MCF 10A (cell line): ENCODE measurements at places on chromosomes 3 and 15. TPM values are rescaled to one million over a fixed set of nuclear protein-coding genes. Genes with fewer than 3 reads are reported as not detected.

Gene MFSD1
- 28.9 and 34.7 TPM in 2 replicates for total RNA-seq

GRCh38 chr15:44300572-44300971 lies 12.1 kb downstream of the GOLM2 start:
- H3K27me3 ChIP-seq, result no peaks in the 10 kb centered on the region
- no peak for DNase-seq
- H3K36me3 ChIP-seq, result no peaks in the 10 kb centered on the region
- H3K27ac ChIP-seq, result no peak overlapping the region

- no peaks in the 10 kb centered on the region for H3K36me3 ChIP-seq
- H3K27me3 ChIP-seq, result no peaks in the 10 kb centered on the region
- peak overlapping the region; percentile 54 for H3K27ac ChIP-seq
- no peak for DNase-seq
Observed at GRCh38 chr3:152834191-152834775, 648 bp upstream of the P2RY1 start.

GRCh38 chr15:36545467-36545992 lies 33.9 kb upstream of the CDIN1 start:
- no peak overlapping the region for H3K27ac ChIP-seq
- DNase-seq, result no peak
- no peaks in the 10 kb centered on the region for H3K4me1 ChIP-seq
- H3K36me3 ChIP-seq, result no peaks in the 10 kb centered on the region
- H3K27me3 ChIP-seq, result peaks cover 28% of the 10 kb centered on the region

GRCh38 chr3:54784021-54784420 lies 143.8 kb downstream of the LRTM1 start:
- no peaks in the 10 kb centered on the region for H3K36me3 ChIP-seq
- no peaks in the 10 kb centered on the region for H3K27me3 ChIP-seq
- H3K4me1 ChIP-seq, result no peaks in the 10 kb centered on the region
- H3K27ac ChIP-seq, result no peak overlapping the region
- H3K4me3 ChIP-seq, result no peak overlapping the region

DNA sequence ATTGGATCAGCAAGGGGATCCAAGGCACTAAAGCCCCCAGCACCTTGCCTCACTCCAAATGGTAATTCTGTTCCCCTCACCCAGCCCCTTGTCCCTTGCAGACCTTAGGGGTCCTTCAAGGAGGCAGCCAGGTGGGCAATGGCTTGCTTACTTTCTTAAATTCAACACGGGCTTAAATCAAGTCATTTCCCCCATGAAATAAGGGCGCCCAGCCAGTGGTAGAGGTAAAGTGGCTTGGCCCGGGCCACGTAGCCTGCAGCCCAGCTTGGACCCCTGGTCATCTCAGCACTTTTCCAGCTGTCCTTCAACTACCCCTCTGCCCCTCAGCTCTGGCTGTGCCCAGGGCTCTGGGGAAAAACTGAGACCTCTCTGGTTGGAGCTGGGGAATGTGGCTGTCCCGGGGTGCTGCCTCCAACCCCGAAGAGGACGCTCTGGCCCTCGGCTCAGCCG lies 1.2 kb downstream of the PSTPIP1 start:
- H3K4me3 ChIP-seq, result no peak overlapping the region
- H3K36me3 ChIP-seq, result no peaks in the 10 kb centered on the region
- H3K27me3 ChIP-seq, result no peaks in the 10 kb centered on the region
- H3K4me1 ChIP-seq, result no peaks in the 10 kb centered on the region
- no peak for DNase-seq

DNA sequence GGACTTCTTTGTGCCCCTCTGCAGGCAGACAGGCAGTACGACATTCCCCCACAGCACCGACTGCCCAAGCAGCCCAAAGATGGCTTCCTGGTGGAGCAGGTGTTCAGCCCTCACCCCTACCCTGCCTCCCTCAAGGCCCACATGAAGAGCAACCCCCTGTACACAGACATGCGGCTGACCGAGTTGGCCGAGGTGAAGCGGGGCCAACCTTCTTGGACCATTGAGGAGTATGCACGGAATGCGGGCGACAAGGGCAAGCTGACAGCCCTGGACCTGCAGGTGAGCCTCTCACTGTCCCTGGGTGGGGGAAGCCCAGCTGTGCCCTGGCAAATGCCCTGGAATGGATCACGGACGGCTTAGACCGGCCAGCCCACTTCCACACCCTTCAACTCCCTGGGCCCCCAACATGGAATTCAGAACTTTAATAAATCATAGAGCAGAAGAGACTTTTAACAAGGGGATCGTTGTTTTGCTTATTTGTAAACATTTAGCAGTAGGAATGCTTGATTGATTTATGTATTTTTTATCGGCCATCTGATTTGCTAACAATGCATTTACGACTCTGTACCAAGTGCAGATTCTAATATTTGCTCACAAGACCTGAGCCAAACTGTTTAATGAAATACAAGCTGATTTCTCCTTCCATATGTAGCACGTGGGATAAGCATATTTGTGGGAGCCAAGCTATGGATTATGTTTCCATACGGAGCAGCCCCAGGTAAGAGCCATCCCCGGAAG lies 31.1 kb downstream of the MINAR1 start:
- no peak for DNase-seq
- H3K4me3 ChIP-seq, result no peak overlapping the region
- no peaks in the 10 kb centered on the region for H3K4me1 ChIP-seq
- H3K36me3 ChIP-seq, result no peaks in the 10 kb centered on the region
- no peak overlapping the region for H3K27ac ChIP-seq

- no peaks in the 10 kb centered on the region for H3K27me3 ChIP-seq
- DNase-seq, result no peak
- no peak overlapping the region for H3K4me3 ChIP-seq
Observed at GRCh38 chr15:74656935-74657535, 38.8 kb downstream of the EDC3 start.

Gene NCEH1
- 27.8 and 28.8 TPM in 2 replicates for total RNA-seq

DNA sequence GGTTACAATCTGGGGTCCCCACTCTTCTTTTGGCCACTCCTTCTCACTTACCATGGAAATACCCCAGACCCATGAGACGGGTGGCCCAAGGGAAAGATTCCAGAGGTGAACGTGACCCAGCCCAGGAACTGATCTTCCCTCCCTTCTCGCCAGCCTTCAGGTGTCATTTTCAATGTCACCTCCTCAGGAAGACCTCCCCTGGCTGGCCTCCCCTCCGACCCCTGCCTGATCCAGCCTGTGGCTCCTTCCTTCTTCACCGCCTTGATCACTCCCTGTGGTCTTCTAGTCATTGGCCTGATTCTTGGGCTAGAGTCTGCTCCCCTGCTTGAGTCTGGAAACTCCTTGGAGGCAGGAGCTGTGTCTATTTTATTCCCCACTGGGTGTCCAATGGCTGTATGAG lies 146.1 kb downstream of the SMAD6 start:
- peaks cover 7% of the 10 kb centered on the region for H3K36me3 ChIP-seq
- H3K27ac ChIP-seq, result no peak overlapping the region
- DNase-seq, result no peak
- H3K4me3 ChIP-seq, result no peak overlapping the region
- H3K27me3 ChIP-seq, result no peaks in the 10 kb centered on the region

DNA sequence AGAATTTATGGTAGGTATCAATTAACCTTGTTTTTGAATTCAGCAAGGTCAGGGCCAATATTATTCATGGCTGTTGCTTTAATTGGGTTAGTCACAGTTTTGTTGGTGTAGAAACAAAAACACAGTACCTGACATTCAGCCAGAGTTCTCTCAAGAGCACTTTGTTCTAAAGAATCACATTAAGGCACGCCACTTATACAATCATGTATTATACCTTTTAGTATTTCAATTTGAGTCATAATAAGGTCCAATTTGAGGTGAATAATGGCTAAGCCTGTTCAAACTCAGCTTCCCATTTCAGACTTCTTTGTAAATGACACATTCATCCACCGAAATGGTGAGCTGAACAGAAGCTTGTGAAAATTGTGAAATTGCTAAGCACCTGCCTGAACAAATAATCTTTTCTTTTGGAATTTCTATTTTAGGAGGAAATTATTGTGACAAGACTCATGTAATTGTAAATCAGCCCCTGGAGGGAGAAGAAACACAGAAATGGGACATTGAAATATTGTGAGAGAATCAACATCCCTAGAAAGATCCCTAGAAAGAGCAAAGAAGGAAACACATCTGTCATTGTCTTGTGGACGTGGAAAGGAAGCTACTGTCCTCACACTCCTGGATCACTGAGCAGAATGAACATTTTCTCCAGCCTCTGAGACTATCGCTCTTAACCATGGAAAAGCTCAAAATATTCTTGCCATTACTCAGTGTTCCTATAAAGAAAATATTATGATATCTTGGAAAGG lies 29.3 kb downstream of the RIOX2 start:
- H3K4me1 ChIP-seq, result no peaks in the 10 kb centered on the region
- DNase-seq, result no peak
- H3K27me3 ChIP-seq, result no peaks in the 10 kb centered on the region
- H3K36me3 ChIP-seq, result peaks cover 58% of the 10 kb centered on the region
- H3K27ac ChIP-seq, result no peak overlapping the region

Gene ROPN1B
- total RNA-seq, result not detected in 2 replicates

GRCh38 chr15:83695246-83695645 lies 41.3 kb downstream of the ADAMTSL3 start:
- H3K27me3 ChIP-seq, result no peaks in the 10 kb centered on the region
- H3K4me1 ChIP-seq, result peaks cover 11% of the 10 kb centered on the region
- no peak overlapping the region for H3K27ac ChIP-seq
- peak; percentile 22 for DNase-seq

Gene SOX14
- not detected in 2 replicates for total RNA-seq

Gene RASL12
- total RNA-seq, result not detected in 2 replicates

Gene ITGB5
- 100 and 101 TPM in 2 replicates for total RNA-seq

DNA sequence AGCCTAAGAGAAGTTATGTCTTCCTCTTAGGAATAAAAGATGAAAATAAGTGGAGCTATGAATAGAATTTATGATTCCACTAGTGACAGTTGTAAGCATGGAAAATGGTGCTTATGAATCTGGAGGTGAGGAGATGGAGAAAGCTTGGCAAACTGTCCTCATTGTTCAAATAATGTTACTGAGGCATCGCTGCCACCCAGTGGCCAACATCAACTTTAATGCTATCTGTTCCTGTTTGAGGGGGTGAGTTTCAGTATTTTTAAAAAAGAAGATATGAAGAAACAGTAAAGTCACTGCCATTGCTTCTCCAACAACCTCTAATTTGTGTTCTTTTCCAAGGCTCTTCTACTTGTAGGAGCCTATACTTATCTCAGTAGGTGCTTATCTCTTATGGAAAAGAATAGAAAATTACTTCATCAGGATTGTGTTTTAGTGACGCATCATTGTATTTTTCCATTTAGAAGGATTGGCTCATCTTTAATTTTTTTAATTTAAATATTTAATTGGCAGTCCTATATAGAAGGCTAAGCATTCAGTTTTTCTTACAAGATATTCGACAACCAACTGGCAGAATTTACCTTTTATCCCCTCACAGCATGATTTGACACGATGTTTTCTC lies 260.4 kb upstream of the P2RY1 start:
- H3K4me3 ChIP-seq, result no peak overlapping the region
- H3K27ac ChIP-seq, result no peak overlapping the region
- DNase-seq, result peak; percentile 69
- H3K36me3 ChIP-seq, result no peaks in the 10 kb centered on the region
- no peaks in the 10 kb centered on the region for H3K27me3 ChIP-seq

Gene CHAC1
- 35.5 and 49.4 TPM in 2 replicates for total RNA-seq

- H3K4me1 ChIP-seq, result peaks cover 7% of the 10 kb centered on the region
- peak; percentile 26 for DNase-seq
- no peak overlapping the region for H3K27ac ChIP-seq
- H3K4me3 ChIP-seq, result no peak overlapping the region
- no peaks in the 10 kb centered on the region for H3K36me3 ChIP-seq
Observed at GRCh38 chr3:17033516-17034168, 148.9 kb downstream of the PLCL2 start.

Gene ARL13B
- 22.0 and 26.0 TPM in 2 replicates for total RNA-seq

Gene PTPRG
- 47.9 and 54.5 TPM in 2 replicates for total RNA-seq

- H3K4me3 ChIP-seq, result no peak overlapping the region
- peak overlapping the region; percentile 59 for H3K27ac ChIP-seq
- no peaks in the 10 kb centered on the region for H3K27me3 ChIP-seq
- DNase-seq, result no peak
Observed at GRCh38 chr3:12585181-12585580, 28.3 kb downstream of the MKRN2 start.

DNA sequence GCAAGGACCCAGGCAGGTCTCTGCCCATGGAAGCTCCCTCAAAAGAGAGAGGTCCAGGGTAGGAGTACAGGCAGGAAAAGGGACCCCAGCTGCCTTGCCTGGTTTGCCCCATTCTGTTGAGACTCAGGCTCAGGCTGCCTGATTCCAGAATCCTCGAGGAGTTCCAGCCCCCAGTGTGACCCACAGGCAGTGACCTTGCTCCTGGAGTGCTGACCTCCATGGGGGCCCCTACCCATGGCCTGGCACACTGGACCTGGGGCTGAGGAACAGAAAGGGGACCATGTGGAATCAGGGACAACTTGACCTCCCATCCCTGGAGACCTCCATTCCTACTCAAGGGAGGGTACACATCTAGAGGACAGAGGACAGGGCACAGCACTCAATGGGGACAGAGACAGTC lies 3.4 kb upstream of the SEMA3B start:
- no peak for DNase-seq
- peaks cover 25% of the 10 kb centered on the region for H3K4me1 ChIP-seq
- H3K4me3 ChIP-seq, result no peak overlapping the region

GRCh38 chr3:157353652-157354051 lies 83.0 kb upstream of the PTX3 start:
- H3K36me3 ChIP-seq, result no peaks in the 10 kb centered on the region
- H3K27ac ChIP-seq, result peak overlapping the region; percentile 3
- peaks cover 24% of the 10 kb centered on the region for H3K4me1 ChIP-seq

Gene PRR20G
- not detected in 2 replicates for total RNA-seq

DNA sequence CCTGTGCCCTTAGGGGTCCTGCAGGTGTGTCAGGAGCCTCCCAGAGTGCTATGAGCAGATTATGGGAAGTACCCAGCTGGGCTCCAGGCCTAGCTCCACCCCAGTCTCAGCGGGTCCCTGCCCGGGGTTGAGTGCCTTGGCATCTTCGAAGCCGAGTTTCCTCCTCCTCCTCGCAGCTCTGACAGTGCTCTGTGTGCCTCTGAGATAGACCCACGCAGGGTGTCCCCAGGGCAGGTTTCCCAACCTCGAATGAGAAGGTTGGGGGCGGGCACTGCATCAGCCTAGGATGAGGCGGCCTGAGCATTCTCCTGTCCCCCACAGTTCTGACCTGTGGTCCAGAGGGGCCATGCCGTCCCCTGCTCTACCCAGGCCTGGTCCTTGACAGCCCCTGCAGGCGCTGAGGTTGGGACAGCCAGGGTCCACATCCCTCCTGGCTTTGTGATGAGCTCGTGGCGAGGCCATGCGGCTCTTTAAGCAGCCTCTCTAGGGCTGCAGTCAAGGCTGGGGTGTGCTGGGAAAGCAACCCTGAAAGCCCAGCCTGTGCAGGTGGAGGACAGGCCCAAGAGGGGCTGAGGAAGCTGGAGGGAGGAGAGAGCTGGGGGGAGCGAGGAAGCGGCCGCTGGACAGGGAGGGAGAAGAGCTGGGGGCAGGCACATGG lies 20.2 kb upstream of the SKOR1 start:
- peaks cover 8% of the 10 kb centered on the region for H3K36me3 ChIP-seq
- no peaks in the 10 kb centered on the region for H3K27me3 ChIP-seq
- H3K27ac ChIP-seq, result no peak overlapping the region
